ENCODE measurements at places on chromosomes 6 and 20.

DNA sequence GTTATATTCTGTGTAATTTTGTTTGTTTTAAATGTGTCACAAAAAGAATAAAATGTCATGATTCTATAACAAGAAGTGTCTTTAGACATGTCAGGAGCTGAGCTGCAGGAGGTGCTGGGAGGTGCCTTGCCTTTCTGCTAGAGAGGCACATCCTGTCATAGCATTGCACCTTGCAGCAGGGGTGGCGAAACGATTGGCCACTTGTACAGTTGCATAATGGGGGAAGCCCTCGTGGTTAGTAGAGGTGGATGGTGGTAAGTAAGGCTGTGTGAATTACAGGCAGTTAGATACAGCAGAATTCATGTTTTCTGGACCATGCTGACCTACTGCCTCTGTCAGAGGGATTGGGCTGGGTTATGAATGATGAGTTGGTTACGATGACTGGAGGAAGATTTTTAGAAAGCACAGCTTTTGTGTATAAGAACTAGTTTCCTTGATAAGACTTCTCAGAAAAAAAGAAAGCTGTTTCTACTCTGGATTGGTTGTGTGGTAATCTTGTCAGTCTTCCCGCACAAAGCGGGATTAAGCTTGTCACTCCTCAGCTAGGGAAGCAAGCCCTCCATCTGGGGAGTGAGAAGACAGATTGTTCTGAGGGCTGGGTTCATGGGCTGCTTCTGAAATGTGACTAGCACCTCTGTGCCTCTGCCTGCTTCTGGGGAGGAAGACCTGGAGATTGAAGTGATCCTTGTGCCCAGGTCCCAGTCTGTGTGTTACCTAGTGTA, 74.9 kb downstream of the FOXO3 start:
- peak; percentile 3 for DNase-seq

DNA sequence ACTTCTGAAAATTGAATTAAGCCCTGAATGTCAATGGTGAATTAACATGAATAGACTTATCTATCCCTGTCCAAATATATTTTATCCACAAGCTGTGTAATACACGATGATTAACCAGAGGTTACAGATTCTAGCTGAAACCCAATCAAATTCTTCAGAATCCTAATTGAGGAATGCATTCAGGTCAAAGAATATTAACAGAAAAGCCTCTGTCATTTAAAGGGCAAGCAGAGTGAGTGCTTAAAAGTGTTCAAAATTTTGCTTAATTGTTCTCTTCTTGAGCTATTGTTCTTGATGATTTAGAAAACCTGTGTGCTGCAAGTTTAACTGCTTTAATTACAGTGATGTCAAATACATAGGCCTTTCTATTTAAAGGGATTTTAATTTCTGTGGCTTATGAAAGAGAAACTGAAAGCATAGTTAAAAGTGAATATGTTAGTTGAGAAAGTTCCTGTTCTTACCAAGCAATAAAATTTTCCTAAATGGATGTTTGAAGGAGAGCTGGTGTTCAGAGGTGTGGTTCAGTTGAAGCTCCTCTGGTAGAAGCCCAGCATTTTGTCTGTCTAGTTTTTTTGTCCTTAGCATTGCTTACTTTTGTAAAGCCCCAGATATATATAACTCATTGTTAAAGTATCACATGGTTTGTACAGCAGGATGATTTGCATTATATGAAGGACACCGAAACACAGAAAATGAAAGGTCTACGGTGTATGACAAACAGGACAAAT, 466.3 kb upstream of the PLCB4 start:
- DNase-seq: no peak

DNA sequence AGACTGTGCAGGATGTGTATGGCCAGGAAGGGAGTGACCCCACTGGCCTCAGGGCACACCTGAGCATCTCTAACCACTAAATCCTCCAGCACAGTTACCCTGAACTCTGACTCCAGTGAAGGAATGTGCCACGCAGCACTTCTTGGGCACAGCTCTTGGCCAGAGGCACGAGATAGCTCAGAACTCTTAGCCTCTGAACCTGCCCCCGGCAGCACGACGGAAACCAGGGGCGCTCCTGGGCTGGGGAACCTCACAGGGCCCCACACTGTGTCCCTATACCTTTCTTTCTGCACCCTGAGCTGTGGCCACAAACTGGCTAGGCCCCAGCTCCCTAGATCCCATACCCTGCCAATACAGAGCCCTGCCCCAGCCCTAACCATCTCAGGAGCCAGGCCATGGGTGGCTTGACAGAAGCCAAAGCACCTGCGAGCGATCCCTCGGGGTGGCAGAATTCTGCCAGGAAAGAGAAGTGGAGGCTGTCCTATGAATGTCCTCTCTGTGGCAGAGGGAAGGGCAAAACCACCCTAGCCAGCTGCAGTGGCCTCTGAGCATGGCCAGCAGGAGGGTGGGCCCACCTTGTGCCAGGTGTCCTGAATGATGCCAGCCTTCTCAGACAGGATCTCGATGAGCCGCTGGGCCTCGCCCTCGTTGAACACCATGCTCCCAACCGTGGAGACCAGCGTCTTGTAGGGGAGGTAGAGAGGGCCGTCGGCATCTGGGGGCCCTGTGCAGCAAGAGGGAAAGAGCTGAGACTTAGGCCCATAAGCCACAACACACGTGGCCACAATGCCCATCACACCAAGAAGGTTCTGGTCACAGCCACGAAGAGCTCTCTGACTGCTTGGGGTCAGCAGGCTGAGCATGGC, 39.4 kb downstream of the RRBP1 start:
- DNase-seq: no peak

DNA sequence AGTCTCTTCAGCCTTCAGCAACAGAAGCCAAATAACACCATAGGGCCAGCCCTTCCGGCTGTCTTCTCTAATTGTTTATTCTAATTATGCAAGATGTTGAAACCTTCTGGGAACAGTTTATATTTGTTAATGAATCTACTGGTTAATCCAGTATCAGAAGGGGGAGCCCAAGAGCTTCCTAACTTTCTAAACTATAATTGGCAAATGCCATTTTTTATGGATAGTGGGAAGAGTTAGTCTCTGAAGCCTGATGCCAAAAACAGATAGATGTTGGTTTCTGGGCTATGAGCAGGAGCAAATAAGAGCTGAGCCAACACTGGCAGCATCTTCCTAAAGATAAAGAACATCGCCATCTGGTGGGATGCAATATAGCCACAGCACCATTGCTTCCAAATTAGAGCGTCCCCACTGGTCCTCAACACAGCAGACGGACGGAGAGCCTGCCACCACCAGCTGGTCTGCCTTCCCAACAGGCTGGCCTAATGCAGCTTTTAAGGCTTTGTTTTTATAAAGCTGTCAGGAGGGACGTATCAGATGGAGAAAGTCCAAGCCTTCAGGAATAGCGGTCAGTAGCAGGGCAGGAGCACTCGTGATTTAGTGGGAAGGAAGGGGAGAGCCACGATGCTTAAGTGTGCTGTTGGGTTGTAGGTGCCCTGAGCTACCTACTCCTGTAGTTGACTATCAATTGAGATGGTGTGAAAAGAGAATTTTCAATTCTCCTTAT, 118.8 kb downstream of the RALGAPA2 start:
- no peak for DNase-seq

DNA sequence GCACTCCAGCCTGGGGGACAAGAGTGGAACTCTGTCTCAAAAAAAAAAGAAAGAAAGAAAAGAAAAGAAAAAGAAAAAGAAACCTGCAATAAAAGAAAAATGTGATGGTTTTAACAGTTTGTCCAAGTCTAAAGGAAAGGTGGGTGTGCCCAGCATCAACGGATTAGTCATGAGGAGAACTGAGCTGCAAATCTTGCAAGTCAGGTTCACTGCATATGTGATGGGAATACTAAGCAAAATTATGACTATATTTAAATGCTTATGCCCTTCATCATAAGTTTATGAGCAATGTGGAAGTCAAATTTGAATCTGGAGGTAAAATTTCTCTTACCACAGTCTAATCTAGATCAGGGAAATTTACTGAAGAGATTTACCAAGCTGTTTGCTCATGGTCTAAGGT, 13.1 kb upstream of the CDK19 start:
- DNase-seq: no peak

DNA sequence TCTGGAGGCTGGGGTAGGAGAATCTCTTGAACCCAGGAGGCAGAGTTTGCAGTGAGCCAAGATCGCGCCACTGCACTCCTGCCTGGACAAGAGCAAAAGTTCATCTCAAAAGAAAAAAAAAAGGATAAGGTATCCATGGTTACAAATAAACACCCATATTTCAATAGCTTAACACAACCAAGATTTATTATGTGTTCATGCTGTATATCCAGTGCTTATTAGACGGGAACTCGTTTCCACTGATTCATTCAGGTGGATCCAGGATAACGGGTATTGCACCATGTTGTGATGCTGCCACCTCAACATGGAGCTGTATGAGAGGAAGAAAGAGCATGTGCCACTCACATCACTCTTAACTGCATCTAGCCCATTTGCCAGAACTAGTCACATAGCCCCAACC, 69.1 kb upstream of the HIVEP1 start:
- no peak for DNase-seq

DNA sequence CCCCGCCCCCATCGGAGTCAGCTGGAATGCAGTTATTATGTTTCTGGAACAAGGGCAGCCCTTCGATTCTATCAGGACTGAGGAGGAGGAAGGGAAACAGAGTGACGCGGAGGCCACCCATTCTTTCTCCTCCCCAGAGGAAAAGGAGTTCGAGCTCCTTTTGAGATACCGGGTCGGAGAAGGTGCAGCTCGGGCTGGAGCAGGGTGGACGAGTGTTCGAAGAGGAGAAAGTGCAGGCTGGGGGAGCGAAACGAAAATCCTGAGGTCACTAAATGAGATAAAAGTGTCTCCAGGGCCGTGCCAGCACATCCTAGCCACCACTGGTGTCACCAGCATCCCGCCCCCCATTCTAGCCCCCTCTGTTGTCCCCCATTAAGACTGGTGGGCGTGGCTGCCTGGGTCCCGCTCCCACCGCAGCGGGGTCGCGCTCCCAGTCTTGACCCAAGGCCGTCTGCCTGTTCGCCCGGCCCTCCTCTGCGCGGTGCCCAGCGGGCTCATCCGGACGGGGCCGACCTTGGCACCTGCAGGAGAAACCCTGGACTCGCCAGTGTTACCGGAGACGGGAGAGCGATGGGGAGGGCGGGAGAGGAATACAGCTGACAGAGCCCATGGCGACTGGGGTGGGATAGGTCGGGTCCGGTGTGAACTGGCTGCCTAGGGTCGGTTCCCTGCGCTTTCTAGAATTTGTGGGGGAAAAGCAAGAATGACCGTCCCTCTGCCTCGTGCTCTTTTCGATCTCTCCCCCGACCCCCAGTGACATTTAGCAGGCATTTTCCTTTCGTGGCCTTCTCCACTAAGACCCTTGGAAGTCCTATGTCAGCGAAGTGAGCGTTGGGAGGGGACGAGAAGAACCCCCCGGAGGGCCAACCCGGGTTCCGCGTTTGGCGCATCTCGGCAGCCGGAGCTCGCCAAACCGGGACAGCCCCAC, 16.2 kb downstream of the FOXA2 start:
- no peak for DNase-seq

DNA sequence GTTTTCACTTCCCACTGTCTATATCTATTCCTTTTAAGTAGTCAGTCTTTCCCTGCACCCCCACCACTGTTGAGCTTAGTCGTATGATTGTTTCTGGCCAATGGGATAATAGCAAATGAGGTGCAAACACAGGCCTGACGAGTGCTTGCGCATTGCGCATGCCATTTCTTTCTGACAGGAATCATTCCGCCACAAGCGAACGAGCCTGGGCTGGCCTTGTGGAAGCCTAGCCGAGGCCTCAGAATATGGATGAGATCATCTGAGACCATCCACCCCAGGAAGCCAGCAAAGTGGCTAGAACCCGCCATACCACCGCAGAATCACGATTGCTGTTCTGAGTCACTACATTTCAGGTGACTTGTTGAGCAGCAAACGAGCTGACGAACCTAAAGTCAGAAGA, 52.2 kb upstream of the PRL start:
- DNase-seq: no peak

DNA sequence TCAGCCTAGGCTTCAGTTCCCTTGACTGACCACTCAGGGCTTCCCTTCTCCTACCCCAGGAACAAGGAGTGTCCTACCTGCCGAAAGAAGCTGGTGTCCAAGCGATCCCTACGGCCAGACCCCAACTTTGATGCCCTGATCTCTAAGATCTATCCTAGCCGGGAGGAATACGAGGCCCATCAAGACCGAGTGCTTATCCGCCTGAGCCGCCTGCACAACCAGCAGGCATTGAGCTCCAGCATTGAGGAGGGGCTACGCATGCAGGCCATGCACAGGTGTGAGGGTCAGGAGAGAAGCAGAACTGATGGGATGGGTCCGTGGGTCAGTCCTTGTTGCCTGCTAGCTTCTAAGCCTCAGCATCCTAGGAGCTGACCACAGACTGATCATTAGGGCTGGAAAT, 1.6 kb downstream of the RING1 start:
- DNase-seq: no peak

GRCh38 chr6:150622941-150623874, 23.5 kb downstream of the PLEKHG1 start:
- no peak for DNase-seq

DNA sequence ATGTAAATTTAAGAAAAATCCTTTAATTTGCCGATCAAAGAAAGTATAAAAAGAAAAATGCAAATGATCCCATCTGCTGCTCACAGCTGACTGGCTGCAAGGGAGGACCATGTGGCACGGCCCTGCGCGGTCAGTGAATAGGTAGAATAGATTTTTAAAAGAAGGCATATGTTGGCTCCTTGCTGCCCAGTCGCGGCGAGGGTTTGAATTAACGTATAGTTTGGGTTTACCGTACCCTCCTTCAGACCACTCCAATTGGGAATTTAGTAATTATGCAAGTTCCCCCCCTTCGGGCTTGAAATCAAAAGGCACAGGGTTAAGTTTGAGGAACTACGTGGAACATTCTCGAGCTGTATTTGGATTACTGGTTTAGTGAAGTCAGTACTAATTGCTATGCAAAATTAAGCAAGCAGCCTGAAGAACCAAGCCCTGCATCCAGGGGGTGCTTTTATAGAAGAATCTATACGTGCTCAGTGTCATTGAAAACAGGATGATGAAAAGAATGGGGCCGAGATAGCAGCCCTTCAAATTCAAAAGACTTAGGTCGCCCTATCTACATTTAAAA, 1.1 kb upstream of the BEND3 start:
- DNase-seq: no peak

DNA sequence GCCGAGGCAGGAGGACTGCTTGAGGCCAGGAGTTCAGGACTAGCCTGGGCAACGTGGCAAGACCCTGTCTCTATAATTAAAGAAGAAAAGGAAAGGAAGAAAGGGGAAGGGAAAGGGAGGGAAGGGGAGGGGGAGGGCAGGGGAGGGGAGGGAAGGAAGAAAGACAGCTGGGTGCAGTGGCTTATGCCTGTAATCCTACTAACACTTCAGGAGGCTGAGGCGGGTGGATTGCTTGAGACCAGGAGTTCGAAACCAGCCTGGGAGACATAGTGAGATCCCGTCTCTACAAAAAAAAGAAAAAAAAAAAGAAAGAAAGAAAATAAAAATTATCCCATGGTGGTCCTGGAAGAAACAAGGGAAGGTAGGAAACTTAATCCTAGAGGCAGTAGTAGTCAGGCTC, 33.5 kb downstream of the BCL2L1 start:
- DNase-seq: no peak

DNA sequence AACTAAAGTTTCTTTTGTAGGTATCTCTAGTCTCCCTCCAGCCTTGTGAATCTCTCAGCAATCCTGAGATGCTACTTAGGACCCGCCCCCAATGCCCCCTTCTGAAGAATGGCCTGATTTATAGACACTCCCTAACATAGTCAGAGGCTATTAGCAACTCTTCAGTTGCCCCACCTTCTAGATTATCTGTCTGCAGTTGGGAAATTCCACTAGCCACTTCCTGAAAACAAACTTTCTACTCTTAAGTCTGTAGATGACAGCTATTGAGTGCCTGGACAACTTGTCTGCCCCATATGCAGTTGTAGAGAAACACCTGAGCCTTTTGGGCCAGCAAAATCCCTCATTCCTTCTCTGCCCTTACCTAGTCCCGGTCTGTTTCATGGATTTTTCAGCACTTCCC, 188.2 kb upstream of the PREP start:
- no peak for DNase-seq

GRCh38 chr6:81636930-81637568, 115.4 kb downstream of the TENT5A start:
- DNase-seq: no peak
